ENCODE measurements at places on chromosomes 4 and X.
A peak's percentile ranks its signal among the peaks of the same experiment; 100 is the strongest.

DNA sequence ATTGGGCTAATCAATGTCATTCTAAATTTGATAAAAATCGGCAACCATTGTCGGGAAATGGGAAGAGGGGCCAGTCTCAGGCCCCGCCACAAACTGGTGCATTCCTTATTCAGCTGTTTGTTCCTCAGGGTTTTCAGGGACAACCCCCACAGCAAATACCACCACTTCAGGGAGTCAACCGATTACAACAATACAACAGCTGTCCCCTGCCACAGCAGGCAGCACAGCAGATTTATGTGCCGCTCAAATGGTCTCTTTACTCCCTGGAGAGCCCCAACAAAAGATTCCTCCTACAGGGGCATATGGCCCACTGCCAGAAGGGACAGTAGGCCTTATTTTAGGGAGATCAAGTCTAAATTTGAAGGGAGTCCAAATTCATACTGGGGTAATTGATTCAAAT, 61.8 kb downstream of the ZNF732 start:
- DNase-seq: no peak

DNA sequence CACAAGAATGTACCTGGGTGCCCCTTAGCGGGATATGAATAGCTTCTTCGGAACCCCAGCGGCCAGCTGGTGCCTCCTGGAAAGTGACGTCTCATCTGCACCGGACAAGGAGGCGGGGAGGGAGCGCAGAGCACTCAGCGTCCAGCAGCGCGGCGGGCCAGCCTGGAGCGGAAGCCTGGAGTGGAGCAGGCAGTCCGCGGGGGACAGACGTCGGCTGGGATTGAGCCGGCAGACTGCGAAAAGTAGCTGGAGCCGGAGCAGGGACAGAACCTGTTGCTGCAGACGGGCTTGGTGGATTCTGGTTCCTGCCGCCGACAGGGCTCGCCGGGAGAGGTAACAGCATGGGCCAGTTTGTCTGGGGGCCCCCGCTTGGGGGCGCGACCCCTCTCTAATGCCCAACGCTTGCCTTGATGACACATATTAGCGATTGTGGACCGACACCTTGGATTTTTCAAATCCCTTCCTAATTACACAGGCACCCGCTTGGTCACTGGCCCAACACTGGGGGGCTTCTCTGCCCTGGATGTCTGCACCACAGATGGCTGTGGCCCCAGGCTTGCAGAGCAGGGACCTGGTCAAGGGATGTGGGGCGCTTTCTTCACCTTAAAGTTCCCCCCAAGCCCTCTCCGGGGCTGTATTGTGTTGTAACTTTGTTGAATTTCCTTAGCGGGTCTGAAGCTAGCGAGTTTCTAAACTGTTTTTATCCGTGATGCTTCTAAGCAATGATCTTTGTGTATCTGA, at the start of gene NPFFR2:
TSS of gene NPFFR2 (plus strand) at position 133 of the 741 bp plus-strand sequence. CDS start 96,592 bp downstream, outside the sequence.
- peak; percentile 9 for DNase-seq

DNA sequence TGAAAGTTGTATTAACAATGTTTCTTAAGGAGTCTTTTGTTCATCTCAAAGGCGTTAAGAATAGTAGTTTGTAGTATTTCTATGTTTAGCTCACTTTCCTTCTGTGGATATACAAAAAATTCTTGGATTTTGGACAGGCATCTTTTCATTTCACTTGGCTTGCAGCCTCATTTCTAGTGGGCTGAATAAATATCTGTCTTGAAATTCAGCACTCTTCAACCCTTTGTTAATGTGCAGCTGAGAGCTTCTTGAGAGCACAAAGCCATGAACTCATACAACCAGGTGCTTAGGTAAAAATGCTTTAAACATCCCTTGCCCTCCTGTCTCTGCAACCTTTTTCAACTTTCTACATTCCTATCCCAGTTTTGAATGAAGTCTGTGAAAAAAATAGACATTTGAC, 1003.2 kb downstream of the C4orf33 start:
- no peak for DNase-seq

- DNase-seq: no peak
These were observed 129.1 kb downstream of the SHROOM4 start for GRCh38 chrX:50684871-50685270.

GRCh38 chrX:2685886-2686285, 5.2 kb upstream of the CD99 start:
- DNase-seq: no peak

GRCh38 chrX:130719413-130719812, 183.6 kb downstream of the ENOX2 start:
- no peak for DNase-seq

GRCh38 chrX:150225756-150226155, 137.4 kb upstream of the MAMLD1 start:
- no peak for DNase-seq

DNA sequence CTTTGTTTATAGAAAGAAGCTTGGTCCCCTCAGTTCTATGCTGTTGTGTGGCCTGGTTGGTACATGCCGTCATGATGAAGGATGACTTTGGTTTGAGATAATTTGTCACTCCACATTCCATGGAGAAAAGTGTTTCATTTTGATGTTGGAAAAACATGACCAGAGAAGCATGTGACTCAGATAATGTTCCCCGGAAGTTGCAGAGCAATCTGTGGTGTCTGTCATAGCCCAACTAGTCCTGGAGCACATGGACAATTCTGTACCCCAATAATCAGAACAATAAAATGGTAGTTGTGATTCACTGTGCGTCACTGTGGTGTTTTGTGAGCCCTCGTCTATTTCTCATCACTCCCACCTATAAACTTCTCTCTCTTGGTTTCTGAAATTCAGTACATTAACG, 85.1 kb downstream of the PDK3 start:
- no peak for DNase-seq

- DNase-seq: no peak
These were observed 128.2 kb upstream of the NOCT start for GRCh38 chr4:138887341-138887740.

DNA sequence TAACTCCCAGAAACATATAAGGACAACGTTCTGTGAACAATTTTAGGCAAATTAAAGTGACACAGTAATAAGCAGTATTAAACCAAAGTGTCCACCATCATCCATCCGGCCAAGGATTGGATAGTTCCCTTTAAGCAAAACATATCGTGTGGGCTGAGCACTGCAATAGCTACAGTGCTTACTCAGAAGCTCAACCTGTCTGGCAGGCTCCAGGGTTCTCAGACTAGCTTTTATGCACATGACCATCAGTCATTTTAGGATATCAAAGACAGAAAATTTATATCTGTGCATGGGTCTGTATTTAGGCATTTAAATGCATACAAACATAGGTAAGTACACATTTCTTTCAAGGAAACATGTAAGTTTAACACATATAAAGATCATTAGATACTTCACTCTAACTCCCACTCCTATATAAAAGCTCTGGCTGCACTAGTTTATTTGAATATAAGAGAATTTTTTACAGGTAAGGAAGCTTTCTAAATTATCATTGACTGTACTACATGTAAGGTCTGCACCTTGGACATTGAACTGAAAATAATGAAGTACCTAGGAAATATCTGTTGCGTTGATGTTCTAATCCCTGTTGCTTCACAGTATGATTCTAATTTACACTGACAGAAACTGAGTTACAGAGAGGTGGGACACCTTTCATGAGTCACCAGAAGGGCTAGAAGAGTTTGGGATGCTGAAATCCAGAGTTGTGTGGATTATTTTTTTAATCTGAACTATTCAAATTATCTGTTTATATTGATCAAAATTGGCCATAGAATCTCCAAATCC, 67.6 kb downstream of the ELOVL6 start:
- no peak for DNase-seq
